ENCODE measurements at places on chromosomes 16 and 17.

DNA sequence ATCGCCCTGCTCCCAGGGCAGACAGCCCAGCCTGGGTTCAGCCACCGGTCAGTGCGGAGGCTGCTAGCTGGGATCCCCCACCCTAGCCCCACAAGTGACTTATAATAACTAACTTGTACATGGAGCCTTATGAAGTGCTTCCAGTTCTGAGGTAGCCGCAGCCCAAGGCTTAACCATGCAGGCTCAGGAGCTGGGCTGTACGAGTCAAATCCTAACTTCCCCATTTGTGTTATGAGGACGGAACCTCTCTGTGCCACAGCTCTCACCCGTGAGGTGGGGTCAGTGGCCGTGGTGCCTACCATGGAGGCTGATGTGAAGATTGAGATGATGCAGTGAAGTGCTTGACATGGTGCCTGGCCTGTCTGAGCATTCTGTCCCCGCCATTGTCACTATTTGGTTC is 27.8 kb upstream of the GOSR2 start:
- DNase-seq, result no peak

DNA sequence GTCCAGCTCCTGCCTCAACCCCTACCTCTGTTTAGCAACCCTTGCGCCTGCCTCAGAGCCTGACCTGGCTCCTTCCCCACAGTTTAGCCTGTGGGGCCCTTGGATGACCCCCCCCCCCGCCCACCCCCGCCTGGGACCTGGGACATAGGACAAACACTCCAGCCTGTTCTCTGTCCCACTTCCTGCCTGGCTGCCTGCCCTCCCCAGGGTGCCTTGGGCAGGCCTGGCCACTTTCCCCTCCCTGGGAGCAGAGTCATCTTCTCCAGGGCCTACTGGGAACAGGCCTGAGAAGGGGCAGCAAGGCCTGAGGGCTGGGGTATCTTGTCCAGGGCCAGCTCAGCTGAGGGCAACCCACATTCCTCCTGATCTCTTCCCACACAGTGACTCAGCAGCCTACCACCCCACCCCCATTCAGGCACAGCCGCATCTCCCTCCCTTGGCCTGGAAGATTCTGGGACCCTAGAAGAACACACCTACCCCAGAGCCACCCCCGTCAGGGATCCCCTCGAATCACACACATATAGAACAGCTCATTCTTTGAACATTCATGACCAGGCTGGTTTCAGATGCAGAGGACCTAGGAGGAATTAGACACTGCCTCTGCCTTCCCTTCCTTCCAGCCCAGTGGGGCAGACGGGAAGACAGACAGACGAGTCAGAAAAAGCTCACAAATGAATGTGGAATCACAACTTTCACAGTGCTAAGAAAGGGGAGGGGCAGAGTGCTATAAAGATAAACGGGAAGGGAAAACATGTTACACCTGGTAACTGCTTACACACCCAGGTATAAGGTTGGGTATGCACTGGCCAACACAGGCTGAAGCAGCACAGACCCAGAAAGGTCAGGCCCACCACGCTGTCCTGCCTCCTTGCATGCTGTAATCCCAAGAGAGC is 6.0 kb downstream of the FHOD1 start:
- DNase-seq, result no peak

DNA sequence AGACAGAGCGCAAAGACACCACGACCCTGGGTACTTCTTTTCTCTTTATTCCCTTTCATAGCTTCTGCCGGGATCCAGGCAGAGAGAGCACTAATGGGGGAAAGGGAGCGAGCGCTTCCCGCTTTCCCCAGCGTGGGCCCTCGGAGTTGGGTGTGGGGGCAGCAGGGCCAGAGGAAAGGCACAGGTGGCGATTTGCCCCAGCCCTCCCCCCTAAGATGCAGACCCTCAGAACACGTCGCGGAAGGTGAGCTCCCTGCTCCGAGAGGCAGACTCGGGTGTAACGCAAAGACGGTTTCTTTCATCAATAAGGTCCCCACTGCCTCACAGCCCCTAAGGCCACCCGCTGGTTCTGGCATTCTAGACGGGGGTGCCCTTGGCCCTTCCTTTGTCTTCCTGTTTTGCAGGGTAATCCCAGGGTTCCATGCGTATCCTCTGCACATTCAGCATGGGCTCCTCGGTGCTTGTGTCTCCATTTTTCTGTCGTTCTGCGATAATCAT is 570 bp upstream of the NME3 start:
- no peak for DNase-seq

DNA sequence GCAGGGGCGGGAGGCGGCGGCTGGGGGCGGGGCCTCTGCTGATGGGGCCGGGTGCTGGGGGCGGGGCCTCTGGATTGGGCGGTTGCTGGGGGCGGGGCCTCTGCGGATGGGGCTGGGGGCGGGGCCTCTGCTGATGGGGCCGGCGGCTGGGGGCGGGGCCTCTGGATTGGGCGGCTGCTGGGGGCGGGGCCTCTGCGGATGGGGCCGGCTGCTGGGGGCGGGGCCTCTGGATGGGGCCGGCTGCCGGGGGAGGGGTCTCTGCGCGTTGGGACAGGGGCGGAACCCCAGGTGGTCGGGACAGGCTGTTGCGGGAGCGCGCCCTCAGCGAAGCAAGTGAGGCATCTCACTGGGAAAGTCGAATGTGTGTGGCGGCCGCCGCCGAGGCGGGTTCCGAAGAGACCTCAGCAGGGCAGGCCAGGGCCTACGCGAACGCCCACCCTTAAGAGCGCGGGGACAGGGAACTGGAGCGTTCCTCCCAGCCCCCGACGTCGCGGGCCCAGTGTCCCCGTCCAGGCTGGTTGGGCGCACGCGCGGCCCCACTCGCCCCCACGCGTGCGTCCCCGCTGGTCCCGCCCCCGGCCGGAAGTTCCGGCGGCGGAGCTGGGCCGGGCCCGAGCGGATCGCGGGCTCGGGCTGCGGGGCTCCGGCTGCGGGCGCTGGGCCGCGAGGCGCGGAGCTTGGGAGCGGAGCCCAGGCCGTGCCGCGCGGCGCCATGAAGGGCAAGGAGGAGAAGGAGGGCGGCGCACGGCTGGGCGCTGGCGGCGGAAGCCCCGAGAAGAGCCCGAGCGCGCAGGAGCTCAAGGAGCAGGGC is at the start of gene STUB1:
STUB1 (plus strand) TSS at position 597 of the 811 bp plus-strand sequence; CDS start at position 713, 116 bp downstream.
- peak; percentile 94 for DNase-seq

DNA sequence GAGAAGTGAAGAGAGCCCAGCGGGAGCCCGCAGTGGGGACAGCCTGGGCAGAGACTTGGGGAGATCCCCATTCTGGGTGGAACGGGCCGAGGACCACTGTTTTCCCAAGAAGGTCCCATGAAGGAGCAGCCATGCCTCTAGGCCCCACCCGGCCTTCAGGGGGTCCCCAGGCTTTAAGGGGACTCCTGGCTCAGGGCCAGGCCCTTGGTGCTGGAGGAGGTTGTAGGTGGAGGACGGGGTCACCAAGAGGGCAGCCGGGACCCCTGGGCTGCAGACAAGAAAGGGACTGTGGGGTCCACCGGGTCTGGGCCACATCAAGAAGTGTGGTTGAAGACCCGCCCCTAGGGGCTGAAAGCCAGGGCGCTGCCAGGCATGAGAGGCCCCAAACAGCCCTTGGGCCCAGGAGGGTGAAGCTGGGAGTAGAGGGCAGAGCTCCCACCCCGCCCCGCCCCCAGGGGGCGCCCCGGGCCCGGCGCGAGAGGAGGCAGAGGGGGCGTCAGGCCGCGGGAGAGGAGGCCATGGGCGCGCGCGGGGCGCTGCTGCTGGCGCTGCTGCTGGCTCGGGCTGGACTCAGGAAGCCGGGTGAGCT is at the start of gene PRSS21:
PRSS21 (plus strand) TSS at position 487 of the 589 bp plus-strand sequence; CDS start at position 519, 32 bp downstream.
- peak; percentile 40 for DNase-seq

DNA sequence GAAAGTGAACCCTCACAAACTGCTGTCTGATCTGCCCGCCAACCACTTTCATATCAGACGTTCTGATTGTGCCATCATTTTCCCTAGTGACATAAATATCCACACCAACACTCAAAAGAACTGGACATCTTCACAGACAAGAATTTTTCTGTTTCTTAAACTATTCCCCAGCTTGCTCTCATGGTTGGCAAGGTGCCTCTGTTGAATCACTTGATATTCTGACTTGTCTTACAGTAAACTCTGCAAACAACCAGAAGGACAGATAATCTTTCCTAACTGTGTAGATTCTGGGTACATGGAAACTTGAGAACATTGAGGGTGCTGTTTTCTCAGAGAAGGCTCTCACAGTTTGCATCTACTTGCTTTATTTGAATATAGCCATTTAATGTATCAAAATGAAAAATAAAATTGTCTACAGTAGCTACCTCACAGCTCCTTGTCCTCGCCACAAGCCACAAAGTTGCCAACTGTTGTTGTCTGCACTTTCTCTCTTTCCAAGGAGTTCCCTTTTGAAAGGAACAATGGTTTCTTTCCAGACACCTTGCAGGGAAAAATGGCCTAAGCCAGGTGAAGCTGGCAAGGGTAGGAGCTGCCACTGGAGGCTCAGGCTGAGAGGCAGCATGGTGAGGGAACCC is 46.0 kb upstream of the ADAMTS18 start:
- no peak for DNase-seq

GRCh38 chr16:68252383-68252782 is 7.2 kb downstream of the PLA2G15 start:
- no peak for DNase-seq

DNA sequence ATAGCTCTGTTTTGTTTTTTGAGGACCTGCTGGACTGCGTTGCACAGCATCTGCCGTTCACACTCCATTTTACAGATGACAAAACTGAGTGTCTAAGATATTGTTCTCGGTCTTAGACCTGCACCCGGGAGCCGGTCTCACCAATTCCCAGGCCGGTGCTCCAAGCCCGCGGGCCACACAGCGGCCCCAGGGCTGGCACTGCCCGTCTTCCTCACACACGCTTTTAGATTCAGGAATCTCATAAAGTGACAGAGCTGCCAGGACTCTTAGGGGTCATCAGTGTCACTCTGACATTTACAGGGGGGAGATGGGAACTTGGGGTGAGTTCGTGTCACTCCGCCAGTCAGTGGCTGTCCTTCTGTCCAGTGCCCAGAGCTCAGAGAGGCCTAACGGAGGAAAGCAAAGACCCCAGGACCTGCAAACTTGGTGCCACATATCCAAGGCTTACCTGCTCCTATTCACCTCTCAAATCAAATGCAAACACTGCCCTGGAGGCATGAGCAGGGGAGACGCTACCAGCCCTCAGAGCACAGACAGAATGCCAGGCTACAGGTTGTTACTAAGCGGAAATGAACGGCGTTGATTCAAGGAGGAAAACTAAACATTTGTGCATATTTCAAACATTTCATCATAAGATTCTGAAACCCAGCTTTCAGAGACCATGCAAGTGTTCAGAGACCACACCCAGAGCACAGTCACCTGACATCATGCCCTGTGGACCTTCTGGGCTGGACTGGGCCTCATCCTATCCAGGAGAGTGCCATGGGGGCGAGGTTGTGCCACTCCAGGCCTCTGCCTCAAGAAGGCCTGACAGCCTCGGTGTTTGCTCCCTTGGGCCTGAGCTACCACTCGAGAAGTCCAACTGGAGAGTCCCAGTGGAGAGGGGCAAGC is 29.5 kb downstream of the TNFRSF13B start:
- DNase-seq, result no peak

GRCh38 chr17:73139296-73139695 is 25.5 kb upstream of the SSTR2 start:
- DNase-seq, result no peak

Measured in activated CD4-positive, alpha-beta memory T cell treated with anti-CD3 and anti-CD28 coated beads for 36 hours (primary cell).